T-helper 1 cell (primary cell): ENCODE measurements at places on chromosomes 5 and 9.
A peak's percentile ranks its signal among the peaks of the same experiment; 100 is the strongest.

- DNase-seq: no peak
These were observed 93.5 kb downstream of the PLPP1 start for GRCh38 chr5:55441107-55441771.

DNA sequence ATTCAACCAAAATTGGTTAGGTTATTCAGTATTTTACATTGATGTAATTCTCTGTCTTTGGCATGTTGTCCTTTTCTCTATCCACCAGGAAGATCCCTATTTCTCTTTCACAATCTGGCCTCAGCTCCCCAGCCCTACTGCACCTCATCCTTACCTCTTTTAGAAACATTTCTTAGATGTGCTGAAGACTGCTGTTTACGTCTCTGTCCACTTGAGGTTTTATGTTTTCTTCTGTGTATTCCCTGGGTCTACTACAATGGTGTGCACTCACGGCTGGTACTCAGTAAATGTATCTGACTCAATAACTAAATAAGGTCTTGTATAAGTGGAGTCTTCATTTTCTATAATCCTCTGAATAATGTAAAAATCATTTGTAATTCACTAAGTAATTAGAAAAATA, 822.7 kb downstream of the DTWD2 start:
- DNase-seq: no peak

DNA sequence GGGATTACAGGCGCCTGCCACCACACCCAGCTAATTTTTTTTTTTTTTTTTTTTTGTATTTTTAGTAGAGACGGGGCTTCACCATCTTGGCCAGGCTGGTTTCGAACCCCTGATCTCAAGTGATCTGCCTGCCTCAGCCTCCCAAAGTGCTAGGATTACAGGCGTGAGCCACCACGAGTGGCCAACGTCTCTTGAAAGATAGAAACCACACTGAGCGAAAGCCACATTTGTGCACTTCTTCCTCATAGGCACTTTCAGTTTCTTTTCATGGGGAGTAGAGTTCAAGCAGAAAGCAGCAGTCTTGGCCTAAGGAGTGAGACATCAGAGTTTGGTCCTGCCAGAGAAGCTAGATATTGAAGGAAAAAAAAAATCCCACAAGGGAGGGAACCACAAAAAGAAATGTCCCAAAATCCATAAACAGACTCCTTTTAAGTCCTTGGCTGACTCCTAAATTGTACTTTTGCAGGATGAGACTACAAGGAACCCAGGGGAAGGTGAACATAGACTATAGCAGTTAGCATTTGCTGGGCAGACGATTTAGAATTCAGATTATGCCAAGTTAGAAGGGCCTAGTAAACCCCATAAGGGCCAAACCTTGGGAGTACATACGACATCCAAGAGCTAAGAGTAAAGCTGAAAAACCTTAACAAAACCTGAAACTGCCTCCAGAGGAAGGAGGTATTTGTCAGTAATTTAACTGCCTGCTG, 43.9 kb upstream of the GLIPR2 start:
- no peak for DNase-seq

GRCh38 chr5:38468978-38469706, 87.3 kb downstream of the LIFR start:
- DNase-seq: no peak

- no peak for DNase-seq
These were observed 67.2 kb upstream of the DAP start for GRCh38 chr5:10828241-10828640.

- no peak for DNase-seq
These were observed 25.9 kb downstream of the SH3TC2 start for GRCh38 chr5:149036970-149037369.

- DNase-seq: no peak
These were observed 7.5 kb downstream of the PFDN1 start for GRCh38 chr5:140295414-140295813.

GRCh38 chr9:93129286-93129685, 4.8 kb downstream of the NINJ1 start:
- DNase-seq: no peak

DNA sequence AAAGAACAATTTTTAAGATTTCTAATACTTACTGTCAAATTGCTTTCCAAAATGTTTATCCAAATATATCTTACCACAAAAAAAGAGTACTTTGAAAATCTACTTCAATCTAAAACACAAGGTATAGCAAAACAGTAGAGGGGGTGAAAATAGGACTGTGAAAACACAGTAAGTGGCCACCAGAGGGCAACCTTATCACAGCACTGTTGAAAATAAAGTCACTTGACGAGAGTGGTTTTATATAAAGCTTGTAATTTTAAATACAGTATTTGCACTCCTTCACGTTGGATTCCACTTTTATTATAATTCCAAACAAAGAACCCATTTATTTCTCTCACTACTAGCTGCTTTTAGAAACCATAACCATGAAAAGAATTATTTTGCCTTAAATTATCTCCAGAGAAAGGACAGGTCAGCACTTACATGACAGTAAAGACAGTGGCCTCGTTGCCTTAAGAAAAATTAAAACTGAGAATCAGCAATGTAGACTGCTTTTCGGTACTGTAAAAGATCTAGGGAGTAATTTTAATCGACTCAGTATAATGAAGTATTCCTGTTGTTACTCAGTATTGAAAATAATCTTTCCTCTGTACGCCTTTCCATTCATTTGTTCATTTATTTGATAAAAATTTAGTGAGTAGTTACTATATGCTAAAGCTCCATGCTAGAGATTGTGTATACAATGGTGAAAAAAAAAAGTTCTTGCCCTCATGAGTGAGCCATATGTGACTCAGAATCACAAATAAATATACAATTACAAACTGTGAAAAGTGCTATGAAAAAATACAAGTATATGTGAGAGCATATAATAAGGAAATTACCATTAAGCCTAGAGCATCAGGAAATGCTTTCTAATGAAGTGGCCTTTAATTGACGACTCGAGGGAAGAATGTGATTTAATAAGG, 40.0 kb upstream of the CDK5RAP2 start:
- peak; percentile 54 for DNase-seq

DNA sequence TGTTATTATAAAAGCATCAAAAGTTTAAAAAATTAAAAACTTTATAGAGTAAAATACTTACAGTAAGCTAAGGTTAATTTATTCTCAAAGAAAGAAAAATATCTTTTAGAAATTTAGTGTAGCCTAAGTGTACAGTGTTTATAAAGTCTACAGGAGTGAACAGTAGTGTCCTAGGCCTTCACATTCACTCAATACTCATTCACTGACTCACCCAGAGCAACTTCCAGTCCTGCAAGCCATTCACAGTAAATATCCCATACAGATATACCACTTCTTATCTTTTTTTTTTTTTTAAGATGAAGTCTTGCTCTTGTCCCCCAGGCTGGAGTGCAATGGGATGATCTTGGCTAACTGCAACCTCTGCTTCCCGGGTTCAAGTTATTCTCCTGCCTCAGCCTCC, 73.1 kb upstream of the FST start:
- no peak for DNase-seq

GRCh38 chr5:76125346-76125745, 42.2 kb downstream of the SV2C start:
- no peak for DNase-seq

GRCh38 chr5:149665416-149666175, 64.5 kb upstream of the PPARGC1B start:
- no peak for DNase-seq

- DNase-seq: no peak
These were observed 59.8 kb downstream of the IRF1 start for GRCh38 chr5:132430746-132431145.

GRCh38 chr5:22780756-22781155, 72.4 kb downstream of the CDH12 start:
- DNase-seq: no peak

DNA sequence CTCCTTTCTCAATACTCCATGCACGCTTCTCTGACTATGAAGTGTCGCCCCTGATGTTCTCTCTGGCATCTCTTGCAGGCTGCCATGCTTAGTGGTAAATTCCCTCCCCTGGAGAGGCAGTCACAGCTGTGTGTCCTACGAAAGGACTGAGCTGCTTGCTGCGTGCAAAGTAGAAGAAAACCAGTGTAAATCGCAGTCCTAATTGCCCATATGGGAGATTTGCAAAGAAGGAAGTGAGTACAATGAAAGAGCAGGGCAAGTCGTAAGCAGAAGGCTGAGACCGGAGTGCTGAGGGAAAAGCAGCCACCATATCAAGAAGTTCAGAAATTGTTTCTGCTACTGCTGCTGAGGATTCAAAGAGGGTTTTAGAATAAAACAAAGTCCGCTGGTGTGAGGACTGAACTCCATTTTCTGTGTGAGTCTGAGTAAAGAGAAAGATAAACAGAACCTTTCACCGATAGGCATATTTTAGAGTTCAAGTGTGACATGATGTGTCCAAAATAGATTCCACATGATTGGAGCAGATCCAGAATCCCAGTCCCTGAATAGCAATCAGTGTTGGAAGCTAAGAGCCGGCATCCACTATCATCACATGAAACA, 507.8 kb upstream of the MPDZ start:
- DNase-seq: no peak

DNA sequence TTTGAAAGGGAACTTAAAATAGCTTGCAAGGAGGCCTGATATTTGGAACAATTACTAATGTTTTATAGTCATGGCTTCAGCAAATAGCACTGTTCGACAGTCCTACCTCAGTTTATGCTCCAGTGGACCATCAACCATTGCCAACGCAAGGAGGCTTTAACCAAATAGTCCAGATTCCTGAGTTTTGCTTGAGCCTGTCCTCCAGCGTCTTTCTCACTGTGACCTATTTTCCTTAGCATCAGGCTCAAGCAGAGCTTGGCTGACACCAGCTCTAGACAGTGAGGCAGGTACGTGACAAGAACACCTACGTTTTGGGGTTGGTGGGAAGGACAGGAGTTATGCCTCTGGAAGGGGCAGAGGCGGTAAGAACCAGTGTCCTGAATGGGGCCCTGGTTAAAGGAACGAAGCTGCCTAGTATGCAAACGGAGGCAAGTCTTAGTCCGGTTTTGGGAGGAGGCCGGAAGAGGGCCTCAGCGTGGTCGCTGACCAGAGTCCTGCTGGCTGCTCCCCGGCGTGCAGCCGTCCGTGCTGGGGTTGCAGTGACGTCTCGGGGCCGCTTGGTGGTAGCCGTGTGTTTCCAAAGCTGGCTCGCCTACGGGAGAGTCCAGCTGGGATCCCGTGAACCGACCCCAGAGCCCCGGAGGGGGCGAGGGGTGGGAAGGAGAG, 998 bp upstream of the FGF18 start:
- peak; percentile 35 for DNase-seq

- no peak for DNase-seq
These were observed 2.6 kb downstream of the CEMIP2 start for GRCh38 chr9:71765693-71766092.

DNA sequence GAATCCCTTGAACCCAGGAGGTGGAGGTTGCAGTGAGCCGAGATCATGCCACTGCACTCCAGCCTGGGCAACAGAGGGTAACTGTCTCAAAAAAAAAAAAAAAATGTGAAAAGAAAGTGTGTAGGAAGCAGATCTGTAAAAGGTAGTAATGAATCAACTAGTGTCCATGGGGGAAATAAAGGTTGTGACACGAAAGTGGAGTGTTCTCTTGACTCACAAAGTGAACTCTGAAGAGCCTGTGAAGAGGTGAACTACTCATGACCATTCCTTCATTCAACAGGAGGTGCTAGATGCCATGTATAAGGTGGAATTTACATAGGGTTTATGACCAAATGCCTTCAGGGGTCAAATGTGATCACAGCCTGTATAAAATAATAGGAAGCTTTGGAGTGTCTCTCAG, 12.8 kb downstream of the IQGAP2 start:
- peak; percentile 13 for DNase-seq

DNA sequence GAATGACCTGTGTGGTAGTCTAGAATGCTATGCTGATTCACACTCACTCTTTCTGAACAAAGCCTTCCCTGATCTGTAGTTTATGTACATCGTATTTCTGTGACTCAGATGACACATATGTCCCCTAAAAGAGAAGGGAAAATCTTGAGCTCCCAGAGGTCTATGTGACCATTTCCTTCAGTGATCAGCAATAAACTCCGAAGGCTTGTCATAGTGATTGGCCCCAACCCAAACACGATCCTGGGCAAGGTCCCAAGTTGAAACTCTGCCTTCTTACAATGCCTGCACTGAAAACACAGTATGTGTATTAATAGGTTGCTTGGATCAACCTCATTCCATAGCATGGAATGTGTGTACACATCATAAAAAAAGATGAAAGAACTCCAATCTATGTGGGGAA, 685.8 kb downstream of the MAT2B start:
- no peak for DNase-seq
